Fibroblast of skin of scalp (primary cell): ENCODE measurements at places on chromosomes 1 and 21.

DNA sequence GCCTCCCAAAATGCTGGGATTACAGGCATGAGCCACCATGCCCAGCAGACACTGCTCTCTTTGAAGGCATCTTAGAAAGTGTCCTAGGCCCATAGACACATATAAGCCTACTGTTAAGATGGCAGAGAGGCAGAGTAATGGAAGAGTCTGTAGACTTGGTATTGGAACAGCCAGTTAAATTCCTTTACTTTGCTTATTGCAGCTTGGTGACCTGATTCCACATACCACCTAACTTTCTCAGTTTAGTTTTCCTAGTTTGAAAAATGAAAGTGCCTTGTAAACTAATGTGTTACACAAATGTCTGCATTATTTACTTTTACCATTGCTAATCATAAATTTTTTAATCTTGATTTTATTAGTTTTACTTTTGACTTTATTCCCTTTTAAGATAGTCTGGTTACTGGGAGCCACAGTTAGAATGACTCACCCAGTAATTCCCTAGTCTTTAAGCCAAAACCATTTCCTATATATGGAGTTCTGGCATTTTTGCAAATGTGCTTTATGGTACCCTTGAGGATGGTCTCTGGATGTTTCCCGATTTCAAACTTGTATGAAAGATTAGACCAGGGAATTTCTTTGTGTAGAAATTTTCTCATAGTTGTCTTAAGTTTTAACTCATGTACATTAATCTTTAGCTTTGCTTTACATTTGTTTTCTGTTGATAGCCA is 6.4 kb downstream of the SMAP2 start:
- peak; percentile 88 for DNase-seq

- no peak for DNase-seq
Measured at GRCh38 chr1:6265151-6265550, 4.3 kb upstream of the GPR153 start.

- DNase-seq: peak; percentile 63
Measured at GRCh38 chr1:102191723-102192122, 195.0 kb upstream of the OLFM3 start.

DNA sequence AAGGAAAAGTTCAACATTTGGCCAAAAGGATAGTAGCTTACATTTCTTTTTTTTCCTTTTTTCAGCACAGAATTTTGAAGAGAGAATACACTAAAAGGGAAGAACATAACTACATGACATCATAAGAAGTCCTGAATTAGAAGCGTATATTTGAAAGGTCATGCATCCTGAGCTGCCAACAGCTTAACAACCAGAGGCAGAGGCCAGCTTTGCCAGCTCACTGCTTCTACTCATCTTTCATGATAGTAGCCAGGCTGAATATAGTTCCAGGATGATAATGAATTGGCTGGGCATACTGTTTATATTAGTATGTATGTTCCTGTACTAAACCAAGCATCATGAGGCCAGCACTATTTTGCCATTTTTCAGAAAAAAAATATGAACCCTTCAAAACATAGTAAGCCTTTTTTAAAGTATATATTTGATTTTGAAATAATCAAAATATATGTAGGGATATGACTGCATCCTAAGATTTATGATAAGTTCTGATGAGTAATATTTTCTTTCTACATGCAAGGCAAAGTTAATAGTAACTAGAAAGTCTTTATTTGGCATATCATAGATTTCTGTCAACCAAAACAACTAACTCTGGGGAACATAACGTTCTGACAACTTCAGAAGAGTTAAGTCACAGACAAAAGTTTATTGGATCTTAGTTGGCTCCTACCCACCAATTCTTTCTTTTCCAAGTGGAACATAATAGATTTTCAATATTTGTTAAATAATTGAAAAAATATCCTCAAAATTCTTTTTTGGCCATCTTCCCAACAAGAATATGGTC is 123.2 kb downstream of the DPYD start:
- no peak for DNase-seq

- no peak for DNase-seq
Measured at GRCh38 chr1:146019231-146020057, 2.1 kb downstream of the HJV start.
